ENCODE measurements at places on chromosomes 6 and 20.

- DNase-seq: no peak
Observed at GRCh38 chr20:16313917-16314316, 259.3 kb downstream of the KIF16B start.

- no peak for DNase-seq
Observed at GRCh38 chr20:3068986-3069900, 2.2 kb upstream of the OXT start.

DNA sequence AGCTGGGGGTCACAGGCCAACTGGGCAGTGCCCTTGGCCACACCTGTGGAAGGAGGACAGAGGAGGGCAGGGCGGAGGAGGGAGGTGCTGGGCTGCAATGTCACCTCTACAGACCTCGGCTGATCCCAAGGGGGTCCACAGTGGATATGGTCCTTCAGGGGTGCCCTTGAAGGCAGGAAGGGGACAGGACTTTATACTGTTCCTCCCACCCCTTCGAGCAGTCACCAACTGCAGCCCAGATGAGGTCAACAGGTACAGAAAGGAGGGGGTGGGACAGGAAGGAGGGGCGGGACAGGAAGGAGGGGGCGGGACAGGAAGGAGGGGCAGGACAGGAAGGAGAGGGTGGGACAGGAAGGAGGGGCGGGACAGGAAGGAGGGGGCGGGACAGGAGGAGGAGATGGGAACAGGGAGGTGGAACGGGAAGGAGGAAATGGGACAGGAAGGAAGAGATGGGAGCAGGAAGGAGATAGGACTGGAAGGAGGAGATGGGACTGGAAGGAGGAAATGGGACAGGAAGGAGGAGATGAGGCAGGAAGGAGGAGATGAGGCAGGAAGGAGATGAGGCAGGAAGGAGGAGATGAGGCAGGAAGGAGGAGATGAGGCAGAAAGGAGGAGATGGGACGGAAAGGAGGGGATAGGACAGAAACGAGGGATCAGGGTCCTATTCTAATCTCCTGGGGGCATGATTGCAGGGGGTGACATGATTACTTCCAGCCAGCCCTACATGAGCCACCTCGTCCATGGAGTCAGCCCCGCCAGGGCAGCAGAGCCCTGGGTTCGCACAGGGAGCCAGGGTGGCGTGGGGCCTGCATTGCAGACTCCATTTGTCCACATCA is 19.4 kb upstream of the MRGBP start:
- DNase-seq: peak; percentile 49

- DNase-seq: no peak
Observed at GRCh38 chr6:154921482-154921881, 73.6 kb upstream of the TIAM2 start.

DNA sequence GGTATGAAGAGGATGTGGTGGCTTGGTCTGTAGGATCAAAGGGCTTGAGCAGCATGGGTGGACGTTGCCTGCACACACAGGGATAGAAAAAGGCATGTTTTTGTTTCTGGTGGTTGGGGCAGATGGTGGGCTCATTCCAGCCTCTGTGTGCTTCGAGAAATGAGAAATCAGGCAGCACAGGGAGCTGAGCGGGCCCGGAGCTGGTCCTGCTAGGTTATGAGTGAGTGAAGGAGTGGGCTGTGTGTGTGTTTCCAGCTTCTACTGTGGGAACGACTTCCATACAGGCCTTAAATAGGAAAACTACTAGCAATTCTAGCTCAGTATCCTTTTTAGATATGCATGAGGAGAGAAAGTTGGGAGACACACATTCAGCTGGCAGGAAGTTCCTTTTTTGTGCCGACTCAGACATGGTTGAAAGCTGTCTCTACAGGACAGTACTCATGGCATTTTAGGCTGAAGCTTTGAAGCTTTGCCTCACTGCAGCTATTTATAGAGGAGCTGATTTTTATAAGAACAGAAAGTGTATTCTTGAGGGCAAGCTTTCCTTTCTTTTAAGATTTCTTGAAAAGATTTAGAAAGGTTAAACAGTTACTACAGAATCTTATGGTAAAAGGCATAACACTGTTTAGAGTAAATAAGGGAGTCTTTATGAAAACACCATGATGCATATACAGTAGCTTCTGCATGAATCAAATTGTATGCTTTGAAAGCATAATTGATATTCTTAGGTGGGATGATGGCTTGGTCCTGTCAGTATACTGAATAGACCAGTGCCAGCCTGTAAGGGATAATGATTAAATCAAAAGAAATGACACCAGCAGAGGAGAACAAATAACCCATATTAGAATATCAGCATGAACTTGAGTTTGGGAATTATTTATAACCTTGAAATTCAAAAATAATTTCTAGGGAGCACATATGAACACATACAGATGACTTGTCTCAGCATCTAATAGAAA is 104.0 kb upstream of the MAN1A1 start:
- no peak for DNase-seq

GRCh38 chr6:109791301-109791700 is 100.2 kb downstream of the FIG4 start:
- DNase-seq: no peak

GRCh38 chr6:49087369-49087768 is 375.7 kb downstream of the MMUT start:
- no peak for DNase-seq

All from stimulated activated CD4-positive, alpha-beta T cell treated with anti-CD3 and anti-CD28 coated beads, Interleukin-1b, Interleukin-23, amount 100 ng/mL, for 4 hours (primary cell).